ENCODE measurements at places on chromosomes 3 and 15. TPM values are rescaled to one million over a fixed set of nuclear protein-coding genes. Genes with fewer than 3 reads are reported as not detected.

The CORO2B gene
- 1.8 TPM for total RNA-seq

The SCG3 gene
- not detected for total RNA-seq

The CCRL2 gene
- total RNA-seq: not detected

The RAB7A gene
- 58.9 TPM for total RNA-seq

The EPHB3 gene
- 3.9 TPM for total RNA-seq

The EOMES gene
- total RNA-seq: not detected

The IL17RE gene
- total RNA-seq: 0.23 TPM

The KLHL6 gene
- total RNA-seq: under 0.01 TPM

The GOLGA8J gene
- total RNA-seq: not detected

The SH2D7 gene
- not detected for total RNA-seq

The HCLS1 gene
- 6.5 TPM for total RNA-seq

The C3orf62 gene
- total RNA-seq: 1.5 TPM

The CACNA2D3 gene
- not detected for total RNA-seq

The RBM6 gene
- total RNA-seq: 65.1 TPM

The RGMA gene
- 0.32 TPM for total RNA-seq

The CDCP1 gene
- total RNA-seq: 76.4 TPM

The MASP1 gene
- total RNA-seq: 25.5 TPM

The CADPS gene
- total RNA-seq: 16.9 TPM

All from smooth muscle cell of the umbilical artery (primary cell).